ENCODE measurements at places on chromosomes 2 and 18.

DNA sequence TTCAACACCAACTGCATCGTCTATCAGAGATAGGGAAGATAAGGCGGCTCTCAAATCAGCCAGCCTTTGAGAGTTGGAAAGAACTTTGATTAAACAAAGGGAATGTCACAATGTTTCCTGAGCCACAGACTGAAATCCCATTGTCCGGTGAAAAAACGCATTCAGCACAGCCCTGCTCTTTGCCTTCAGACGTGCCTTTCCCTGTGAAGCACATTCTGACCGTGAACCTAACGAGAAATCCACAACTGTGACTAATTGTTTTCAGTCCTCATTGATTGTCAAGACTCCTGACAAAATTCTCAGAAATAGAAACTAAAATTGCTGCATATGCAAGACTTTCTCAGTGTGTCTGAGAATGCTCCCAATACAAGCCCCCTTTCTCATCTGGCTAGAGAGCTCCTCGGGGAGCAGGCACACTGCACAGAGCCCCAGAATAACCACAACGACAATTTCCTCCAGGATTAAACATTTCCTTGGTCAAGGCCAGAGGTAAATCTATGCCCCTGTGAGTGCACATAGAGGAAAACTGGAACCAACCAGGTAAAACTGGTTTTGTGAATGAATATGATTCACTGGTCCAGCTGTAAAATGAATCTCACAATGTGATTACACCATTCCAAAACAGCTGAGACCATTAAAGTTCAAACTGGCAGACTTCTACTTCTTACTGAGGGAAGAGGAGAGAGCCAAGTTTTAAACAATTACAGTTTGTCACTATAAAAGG lies 561.9 kb upstream of the ID2 start:
- DNase-seq, result no peak

DNA sequence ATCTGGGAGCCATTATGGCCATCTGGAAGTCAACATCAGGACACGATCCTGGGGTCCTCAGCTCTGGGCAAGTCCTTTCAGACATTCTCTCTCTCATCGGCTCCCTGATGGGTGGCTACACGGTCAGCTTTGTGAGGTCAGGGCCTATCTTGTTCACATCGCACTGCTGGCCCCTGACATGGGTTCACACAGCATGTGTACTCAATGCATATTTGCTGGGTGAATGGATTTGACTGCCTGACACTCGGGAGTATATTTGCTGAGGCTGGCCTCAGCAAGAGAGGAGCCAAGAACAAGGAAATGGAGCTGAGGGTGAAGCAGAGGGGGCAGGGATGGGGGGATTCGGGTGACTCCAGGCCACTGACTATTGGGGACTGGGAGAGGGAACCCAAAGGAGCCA lies 50.5 kb downstream of the SLC4A5 start:
- no peak for DNase-seq

GRCh38 chr2:85287721-85288120 lies 40.1 kb downstream of the TGOLN2 start:
- no peak for DNase-seq

GRCh38 chr2:186771850-186772463 lies 77.0 kb downstream of the ZSWIM2 start:
- no peak for DNase-seq

DNA sequence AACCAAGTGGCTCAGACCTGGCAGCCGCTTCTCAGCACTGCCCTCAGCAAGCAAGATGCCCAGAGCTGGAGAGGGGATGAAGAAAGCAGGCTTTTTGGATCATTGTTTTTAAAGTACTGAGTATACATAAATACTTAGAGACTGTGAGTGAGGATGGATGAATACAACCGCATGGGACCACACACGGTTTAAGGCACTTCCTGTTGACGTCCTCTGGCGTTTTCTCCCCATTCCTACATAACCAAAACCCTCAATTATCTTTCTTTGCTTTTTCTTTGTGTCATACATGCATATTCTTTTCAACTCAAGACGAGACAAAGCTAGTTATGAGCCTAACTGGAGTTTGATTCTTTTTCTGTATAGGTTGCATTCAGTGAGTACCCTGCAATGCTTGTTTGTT lies 198.4 kb downstream of the GALR1 start:
- no peak for DNase-seq

GRCh38 chr2:113207021-113207420 lies 33.2 kb downstream of the PSD4 start:
- DNase-seq, result no peak
